SHP77 (cell line): ENCODE measurements at places on chromosomes 3 and 15.

DNA sequence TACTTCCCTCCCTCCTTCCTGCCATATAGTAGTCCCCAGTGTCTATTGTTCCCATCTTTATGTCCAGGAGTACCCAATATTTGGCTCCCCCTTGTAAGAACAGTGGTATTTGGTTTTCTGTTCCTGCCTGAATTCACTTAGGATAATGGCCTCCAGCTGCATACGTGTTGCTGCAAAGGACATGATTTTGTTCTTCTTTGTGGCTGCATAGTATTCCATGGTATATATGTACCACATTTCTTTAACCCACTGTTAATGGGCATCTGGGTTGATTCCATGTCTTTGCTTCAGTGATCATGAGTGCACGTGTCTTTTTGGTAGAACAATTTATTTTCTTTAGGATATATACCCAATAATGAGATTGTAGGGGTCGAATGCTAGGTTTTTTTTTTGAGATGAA, 19.3 kb downstream of the SPRED1 start:
- no peak for DNase-seq

GRCh38 chr3:138479438-138479863, 45.0 kb downstream of the ESYT3 start:
- DNase-seq: peak; percentile 35

GRCh38 chr3:130820976-130821375, 72.9 kb upstream of the ATP2C1 start:
- DNase-seq: no peak

DNA sequence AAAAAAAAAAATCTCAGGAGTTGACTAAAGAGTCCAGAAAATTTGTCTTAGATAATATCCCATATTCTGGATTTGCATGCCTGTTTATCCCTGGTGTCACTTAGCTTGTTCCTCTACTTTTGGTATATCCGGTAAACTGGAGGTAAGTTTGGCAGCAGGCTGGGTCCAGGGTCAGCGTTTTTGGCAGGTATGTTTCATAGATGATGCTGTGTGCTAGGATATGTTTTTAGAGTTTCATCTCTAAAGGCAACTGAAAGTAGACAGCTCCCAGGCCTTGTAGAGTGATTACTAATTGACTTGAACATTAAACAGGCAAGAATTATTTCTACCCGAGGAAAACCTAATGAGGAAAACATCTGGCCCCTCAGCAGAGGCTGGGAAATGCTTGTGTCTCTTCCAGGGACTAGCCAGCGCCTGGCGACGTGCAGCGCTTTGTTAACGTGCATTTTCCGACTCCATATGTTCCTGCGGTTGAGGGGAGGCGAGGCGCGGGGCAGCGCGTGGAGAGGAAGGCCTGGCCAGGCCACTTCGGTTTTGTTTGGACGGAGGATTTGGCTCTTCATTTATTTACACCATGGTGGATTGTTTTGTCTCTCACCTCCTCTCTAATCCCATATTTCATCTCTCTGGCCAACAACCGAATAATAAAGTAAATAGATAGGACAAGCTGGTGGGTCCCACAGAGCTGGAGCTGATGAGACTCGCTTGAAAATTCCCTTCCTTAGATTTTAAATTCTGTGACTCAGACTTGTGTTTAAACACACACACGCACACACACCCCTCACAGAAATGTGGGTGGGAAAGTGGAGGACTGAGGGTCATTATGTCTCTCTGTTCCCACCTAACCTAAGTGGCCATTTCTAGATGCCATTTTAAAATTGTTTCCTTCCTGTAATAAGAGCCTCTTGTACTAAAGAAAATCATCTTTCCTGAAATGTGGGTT, 65.3 kb downstream of the ASB7 start:
- DNase-seq: no peak

- DNase-seq: no peak
These were observed 75.0 kb downstream of the TRIM69 start for GRCh38 chr15:44811337-44811736.

- DNase-seq: no peak
These were observed 43.4 kb downstream of the PPP2R3A start for GRCh38 chr3:136008732-136009470.

GRCh38 chr15:65801229-65801805, 9.2 kb upstream of the DENND4A start:
- no peak for DNase-seq

GRCh38 chr3:174010907-174011306, 613.4 kb downstream of the NLGN1 start:
- no peak for DNase-seq

DNA sequence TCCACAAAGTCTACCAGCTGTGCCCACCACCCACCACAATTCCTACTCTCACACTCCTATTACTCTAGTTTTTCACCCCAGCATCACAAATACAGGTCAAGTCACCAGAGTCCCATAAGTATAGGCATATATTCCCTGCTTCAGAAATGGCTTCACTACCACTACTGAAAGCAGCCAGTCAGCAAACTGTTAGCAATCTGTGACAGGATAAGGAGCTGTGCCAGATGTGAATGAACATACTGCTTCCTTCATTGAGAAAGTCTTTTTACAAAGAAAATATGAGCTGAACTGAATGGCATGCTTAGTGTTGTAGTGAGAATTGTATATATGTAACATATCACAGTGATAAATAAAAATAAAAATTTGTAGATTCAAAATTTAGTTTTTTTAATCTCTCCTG, 76.8 kb downstream of the C3orf85 start:
- no peak for DNase-seq

GRCh38 chr15:33211176-33211808, 16.8 kb upstream of the FMN1 start:
- DNase-seq: peak; percentile 26

GRCh38 chr3:45269952-45270351, 43.9 kb upstream of the TMEM158 start:
- DNase-seq: no peak

- DNase-seq: no peak
These were observed 16.6 kb downstream of the LRRC2 start for GRCh38 chr3:46549408-46549904.

DNA sequence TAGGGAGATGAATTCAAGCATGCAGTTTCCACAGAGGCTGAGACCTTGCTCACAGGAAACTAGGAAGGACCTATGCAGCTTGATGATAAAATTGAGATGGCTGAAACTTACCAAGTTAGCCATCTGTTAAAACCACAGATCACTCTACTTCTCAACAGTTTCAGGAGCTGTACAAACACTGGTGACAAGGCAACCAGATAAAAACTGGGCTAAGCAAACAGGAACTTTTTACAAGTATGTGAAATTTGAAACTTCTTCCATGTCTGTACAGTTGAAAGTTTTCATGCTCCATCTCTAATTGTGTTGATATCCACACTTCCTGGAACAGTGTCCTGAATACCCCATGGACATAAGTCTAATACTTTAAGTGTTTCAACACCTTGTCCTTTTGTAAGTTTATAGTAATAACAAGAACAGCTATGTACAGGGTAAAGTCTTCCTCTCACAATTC, 78.2 kb downstream of the FAIM start:
- no peak for DNase-seq

- DNase-seq: no peak
These were observed 48.0 kb downstream of the PTH1R start for GRCh38 chr3:46925585-46925934.

DNA sequence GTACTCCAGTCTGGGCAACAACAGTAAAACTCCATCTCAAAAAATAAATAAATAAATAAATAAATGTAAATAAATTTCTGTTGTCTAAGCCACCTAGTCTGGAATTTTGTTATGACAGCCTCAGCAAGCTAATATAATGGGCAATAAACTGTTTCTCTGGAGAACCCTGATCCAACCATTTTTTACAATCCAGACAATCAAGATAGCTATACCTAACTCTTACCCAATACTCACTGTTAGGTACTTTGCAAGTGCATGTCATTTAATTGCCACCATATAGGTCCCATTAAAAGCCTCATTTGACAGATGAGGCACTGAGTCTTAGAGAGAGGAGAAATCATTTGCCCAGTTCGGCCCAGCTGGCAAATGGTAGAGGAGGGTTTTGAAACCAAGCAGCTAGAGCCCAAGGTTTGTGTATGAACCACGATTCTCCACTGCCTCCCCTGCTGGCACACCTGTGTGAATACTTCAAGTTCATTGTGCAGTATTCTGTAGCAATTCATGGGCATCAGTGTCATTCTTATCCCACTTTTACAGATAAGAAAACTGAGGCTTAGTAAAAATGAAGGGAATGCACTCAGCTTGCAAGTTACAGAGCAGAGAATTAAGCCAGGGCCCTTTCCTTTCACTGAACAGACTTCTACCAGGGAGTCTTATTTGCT, 107.0 kb upstream of the UBE2E1 start:
- no peak for DNase-seq

GRCh38 chr3:179113903-179114302, 34.3 kb upstream of the PIK3CA start:
- DNase-seq: no peak

DNA sequence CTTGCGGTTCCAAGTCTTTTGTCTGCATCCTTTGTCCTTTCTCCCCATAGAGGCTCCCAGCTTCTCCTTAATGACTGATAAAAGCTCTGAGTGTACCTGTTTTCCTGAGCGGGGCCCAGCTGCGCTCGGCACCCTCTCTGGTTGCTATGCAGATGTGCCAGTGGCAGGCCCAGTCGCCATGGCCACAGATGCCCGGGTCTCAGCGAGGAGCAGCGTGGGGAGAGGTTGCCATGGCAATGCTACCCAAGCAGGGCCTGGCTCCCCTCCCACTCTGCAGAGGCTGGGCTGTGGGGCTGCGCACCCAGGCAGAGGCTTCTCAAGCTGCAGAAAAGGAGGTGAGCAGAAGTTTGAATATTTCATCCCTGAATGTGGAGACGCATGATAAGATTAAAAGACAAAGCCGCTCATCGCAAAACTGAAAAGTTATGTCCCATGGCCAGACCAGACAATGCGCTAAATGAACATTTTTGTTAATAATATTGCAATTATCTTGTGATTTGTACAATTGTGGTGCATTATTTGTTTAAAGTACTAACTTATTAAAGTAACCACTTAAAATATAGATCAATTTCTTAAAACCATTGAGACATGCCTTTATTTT, 66.1 kb downstream of the TPRA1 start:
- peak; percentile 11 for DNase-seq

DNA sequence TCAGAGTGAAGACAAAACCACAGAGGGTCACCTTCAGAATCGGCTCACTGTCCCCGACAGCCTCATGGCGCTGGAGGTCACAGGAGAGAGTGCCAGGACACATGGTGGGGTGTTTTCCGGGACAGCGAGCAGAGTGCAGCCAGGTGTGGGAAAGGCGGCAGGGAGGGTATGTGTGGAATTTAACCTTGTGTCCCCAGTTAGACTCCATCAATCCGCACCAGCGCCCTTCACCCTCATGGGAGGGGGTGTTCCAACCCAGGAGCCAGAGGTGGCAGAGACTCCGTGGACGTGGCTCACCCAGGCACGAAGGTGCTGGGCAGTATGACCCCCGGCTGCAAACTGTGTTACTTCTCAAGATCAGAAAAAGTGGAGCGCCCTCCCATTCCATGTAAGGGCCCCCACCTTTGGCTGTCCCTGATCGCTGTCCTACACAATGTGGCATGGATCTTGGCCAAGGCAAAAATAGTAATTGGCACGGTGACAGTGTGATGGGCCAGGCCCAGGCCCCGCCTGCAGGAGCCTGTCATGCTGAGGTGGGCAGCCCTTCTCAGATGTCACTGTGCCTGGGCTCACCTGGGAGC, 190.3 kb downstream of the XXYLT1 start:
- no peak for DNase-seq

GRCh38 chr15:83491486-83491885, 44.3 kb downstream of the SH3GL3 start:
- no peak for DNase-seq

GRCh38 chr3:175421902-175422301, 562.8 kb downstream of the NAALADL2 start:
- DNase-seq: no peak

DNA sequence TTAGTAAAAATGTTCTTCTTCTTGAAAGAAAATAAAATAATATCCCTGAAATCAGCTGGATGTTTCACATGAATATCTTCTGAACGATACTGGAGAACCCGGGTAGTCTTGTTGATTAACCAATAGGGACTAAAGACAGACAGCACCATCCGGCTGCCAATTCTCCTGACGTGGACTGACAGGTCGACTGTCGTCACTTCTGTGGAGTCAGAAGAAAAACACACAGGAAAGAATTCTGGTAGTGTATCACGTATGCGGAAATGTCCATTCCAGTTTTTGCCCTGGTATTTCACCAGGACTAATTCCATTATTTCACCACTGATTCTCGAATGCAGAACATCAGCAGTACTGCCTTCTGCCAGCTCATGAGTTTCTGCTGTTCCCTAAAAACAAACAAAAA, 144.6 kb downstream of the VPS13C start:
- DNase-seq: no peak

DNA sequence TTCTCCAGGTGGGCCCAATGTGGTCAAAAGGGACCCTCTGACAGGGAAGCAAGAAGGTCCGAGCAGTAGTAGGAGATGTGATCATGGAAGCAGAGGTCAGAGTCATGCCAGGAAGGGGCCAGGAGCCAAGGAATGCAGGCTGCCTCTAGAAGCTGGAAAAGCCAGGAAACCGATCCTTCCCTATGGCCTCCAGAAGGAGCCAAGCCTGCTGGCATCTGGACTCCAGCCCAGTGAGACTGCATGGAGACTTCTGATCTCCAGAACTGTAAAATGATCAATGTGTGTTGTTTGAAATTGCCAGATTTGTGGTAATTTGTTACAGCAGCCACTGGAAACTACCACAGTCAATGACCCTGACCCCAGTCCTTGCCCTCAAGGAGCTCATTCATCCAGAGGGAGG, 56.8 kb upstream of the SPATA12 start:
- DNase-seq: no peak

GRCh38 chr3:190265126-190265525, 57.1 kb downstream of the CLDN1 start:
- no peak for DNase-seq

- no peak for DNase-seq
These were observed 679.2 kb upstream of the UBE2E2 start for GRCh38 chr3:22523925-22524324.

- peak; percentile 76 for DNase-seq
These were observed 40.5 kb upstream of the HES1 start for GRCh38 chr3:194095464-194095863.

DNA sequence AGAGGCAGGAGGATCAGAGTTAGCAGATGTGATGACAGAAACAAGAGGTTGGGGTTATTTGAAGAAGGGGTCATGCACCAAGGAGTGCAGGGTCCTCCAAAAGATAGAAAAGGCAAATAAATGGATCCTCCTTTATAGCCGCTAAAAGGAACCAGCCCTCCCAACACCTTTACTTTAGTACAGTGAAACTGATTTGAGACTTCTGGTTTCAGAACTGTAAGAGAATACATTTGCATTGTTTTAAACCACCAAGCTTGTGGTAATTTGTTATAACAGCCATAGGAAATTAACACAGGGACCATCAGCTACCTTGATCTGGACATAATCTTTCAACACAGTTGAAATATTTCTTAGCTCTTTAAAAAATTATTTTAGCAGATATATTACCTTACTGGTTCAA, 166.6 kb downstream of the TIGIT start:
- no peak for DNase-seq

DNA sequence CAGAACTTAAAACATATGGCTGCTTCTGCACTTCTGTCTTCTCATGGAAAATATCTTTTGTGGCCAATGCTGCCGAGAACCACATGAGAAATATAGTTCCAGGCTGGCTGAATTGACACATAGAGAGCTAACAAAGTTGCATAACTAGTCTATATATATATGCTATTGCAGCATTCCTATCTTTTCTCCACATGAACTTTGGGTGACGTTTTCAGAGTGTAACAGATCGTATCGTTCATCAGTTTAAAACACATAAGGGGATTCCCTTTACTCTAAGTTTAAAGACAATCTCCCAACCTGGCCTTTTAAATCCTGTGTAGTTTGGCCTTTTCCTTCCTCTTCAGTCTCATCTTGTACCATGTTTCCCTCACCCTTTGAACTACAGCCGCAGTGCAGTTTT, 394.2 kb upstream of the CBLB start:
- no peak for DNase-seq
